ENCODE measurements at places on chromosomes 11 and 22. TPM values are rescaled to one million over a fixed set of nuclear protein-coding genes. Genes with fewer than 3 reads are reported as not detected.

GRCh38 chr11:76234021-76234415, 27.7 kb upstream of the WNT11 start:
- H3K27me3 ChIP-seq: no peaks in the 10 kb centered on the region
- H3K36me3 ChIP-seq: no peaks in the 10 kb centered on the region
- H3K4me1 ChIP-seq: no peaks in the 10 kb centered on the region
- DNase-seq: no peak

DNA sequence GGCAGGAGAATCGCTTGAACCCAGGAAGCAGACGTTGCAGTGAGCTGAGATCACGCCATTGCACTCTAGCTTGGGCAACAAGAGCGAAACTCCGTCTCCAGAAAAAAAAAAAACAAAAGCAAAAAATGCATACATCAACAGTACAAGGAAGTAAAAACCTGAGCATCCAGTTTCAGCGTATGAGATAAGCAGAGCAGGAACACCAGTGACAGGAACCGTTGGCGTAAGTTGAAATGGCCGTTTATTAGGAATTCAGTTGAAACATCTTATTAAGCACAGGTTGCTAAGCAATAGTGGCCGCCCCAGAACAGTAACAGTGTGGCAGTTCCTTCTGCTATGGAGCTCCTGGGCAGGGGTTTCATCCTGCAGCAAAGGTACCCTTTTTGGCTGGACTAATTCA, 4.0 kb upstream of the L3MBTL2 start:
- no peak overlapping the region for H3K4me3 ChIP-seq
- no peak for DNase-seq
- no peak overlapping the region for H3K27ac ChIP-seq
- H3K27me3 ChIP-seq: peaks cover 42% of the 10 kb centered on the region

DNA sequence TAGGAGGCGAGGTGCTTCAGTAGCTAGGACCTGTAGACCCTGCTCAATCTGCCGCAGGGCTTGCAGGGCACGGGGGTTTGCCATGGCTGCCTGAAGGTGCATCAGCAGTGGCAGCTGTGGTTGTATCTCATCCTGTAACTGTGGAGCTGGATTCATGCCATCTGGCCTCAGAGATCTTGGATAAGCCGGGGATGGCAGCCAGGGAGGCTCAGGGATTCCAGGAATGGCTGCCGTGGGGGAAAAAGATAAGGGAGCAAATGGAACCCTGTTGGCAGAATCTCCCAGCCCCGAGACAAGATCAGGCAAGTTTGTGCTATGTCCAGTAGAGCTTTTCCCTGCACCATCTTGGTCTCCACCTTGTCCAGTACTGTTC, 1.8 kb downstream of the UBQLN3 start:
- no peaks in the 10 kb centered on the region for H3K36me3 ChIP-seq
- DNase-seq: no peak
- H3K27ac ChIP-seq: no peak overlapping the region
- no peaks in the 10 kb centered on the region for H3K27me3 ChIP-seq

DNA sequence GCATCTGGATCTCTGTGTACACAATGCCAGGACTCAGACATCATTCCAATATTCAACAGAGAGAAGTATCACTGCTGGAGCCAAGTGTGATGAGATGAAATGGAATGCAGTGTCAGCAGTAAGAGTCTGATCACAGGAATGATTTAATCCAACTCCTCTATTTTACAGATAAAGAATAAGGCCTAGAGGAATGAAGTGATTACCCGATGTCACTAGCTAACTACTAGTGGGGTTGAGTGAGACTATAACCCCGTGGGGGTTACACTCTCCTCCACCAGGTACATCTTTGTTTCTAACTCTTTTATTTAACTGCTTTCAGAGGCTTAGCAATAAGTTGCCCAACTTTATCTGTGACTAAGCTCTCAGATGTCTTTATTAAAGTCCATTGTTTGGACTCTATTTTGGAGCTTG, 94.2 kb upstream of the FAT3 start:
- no peaks in the 10 kb centered on the region for H3K4me1 ChIP-seq
- no peak overlapping the region for H3K4me3 ChIP-seq
- no peak overlapping the region for H3K27ac ChIP-seq
- H3K36me3 ChIP-seq: no peaks in the 10 kb centered on the region
- DNase-seq: no peak

DNA sequence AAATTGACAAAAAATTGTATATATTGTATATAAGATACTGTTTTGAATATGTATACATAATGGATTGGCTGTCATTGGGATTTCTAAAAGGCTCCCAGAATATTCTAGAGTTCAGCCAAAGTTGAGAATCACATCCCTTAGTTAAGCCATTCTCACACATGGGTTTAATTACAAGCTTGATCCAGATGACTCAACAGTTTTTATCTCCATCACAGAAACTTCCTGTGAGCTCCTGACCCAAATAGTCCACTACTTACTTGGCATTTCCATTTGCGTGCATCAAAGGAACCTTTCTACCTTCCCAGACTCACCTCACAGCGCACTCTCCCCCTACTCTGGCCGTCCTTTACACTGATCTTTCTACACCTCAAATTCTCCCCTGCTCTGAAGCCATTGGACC, 184.8 kb upstream of the ARHGAP20 start:
- peaks cover 6% of the 10 kb centered on the region for H3K4me1 ChIP-seq
- DNase-seq: no peak
- H3K27me3 ChIP-seq: no peaks in the 10 kb centered on the region

DNA sequence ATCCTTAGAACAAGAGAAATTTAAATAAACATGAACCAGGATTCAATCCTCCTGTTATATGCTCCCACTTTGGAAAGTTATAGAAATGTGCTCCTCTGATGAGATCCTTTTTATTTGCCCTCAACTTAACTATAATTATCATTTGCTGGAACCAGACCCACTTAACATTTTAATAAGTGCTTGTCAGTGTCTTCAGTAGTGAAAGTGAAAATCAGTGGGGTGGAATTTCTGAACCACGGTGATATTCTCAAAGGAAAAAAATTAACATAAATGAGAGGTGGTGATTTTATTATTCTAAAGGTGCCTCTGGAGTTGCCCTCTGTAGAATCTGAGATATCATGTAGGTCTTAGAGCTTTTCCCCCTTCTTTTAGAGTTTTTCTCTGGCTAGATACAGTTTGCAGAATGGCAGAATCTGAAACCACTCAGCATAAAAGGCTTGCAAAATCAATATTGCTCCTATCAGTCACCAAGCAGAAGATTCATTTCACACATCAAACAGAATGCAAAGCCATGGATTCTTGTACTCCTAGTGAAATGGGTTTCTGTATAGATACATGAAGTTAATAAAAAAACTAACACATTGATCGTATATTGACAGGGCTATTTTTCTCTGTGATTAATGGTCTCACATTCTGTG, 213.2 kb downstream of the LUZP2 start:
- H3K4me1 ChIP-seq: no peaks in the 10 kb centered on the region
- H3K27ac ChIP-seq: no peak overlapping the region
- no peak overlapping the region for H3K4me3 ChIP-seq
- no peaks in the 10 kb centered on the region for H3K36me3 ChIP-seq
- no peaks in the 10 kb centered on the region for H3K27me3 ChIP-seq

- H3K36me3 ChIP-seq: no peaks in the 10 kb centered on the region
- no peaks in the 10 kb centered on the region for H3K4me1 ChIP-seq
- no peaks in the 10 kb centered on the region for H3K27me3 ChIP-seq
- no peak overlapping the region for H3K27ac ChIP-seq
- no peak overlapping the region for H3K4me3 ChIP-seq
Observed at GRCh38 chr11:70191495-70192140, 11.5 kb upstream of the FADD start.

DNA sequence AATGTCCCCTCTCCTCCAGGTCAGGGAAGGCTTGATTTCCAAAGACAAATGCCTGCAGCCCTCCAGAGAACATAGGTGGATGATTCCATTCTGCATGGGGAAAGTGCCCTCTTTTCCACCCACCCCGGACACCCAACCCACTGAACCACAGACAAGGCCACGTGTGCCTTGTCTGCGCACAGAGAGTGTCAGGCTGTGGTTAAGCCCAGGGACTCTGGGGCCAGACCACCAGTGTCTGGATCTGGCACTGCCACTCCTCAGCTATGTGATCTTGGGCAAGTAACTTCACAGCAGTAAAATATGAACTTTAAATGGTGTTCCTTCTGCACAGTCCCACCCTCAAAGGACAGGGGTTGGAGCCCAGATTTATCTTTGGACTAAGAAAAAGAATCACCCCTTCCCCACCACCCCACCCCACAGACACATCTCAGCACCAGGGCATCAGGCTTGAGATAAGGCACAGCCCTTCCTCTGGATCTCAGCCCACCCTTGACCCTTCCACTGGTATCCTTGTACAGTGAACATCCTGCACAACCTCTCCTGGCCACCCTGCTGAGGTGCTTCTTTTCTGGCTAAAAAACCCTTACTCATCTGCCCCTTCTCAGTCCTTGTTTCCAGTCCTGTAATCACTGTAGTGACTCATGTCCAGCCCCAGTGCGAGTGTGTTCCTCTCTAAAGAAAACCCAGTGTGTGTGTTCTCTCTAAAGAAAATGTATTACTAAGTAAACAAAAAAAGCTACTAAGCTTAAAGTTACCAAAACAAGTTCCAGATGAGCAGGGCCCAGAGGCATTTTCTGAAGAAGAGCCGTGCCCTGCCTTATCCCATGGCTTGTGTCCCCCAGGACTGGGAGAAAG, 1.9 kb upstream of the PTGDR2 start:
- H3K27ac ChIP-seq: no peak overlapping the region
- H3K27me3 ChIP-seq: peaks cover 14% of the 10 kb centered on the region
- no peak for DNase-seq
- no peaks in the 10 kb centered on the region for H3K4me1 ChIP-seq

- no peak overlapping the region for H3K27ac ChIP-seq
- peaks cover 9% of the 10 kb centered on the region for H3K4me1 ChIP-seq
- no peak overlapping the region for H3K4me3 ChIP-seq
- H3K27me3 ChIP-seq: peaks cover 13% of the 10 kb centered on the region
- no peak for DNase-seq
- H3K36me3 ChIP-seq: no peaks in the 10 kb centered on the region
Observed at GRCh38 chr11:123299721-123300120, 104.7 kb upstream of the CLMP start.

DNA sequence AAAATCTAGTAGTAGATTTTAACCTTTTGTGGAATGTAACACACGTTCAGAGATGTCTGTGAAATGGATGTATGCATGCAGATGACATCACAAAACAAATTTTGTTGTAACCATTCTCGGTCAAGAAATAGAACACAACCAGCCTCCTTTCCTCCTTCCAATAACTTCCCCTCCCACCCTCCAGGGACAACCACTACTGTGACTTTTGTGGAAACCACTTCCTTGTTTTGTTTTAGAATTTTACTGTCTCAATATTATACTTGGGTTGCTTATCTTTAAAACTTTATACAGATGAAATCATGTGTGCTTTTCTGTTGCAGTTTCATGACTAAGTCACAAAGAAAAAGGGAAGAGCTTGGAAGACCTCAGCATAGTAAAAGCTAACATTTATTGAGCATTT, 189.4 kb upstream of the NCAM1 start:
- H3K4me1 ChIP-seq: no peaks in the 10 kb centered on the region
- DNase-seq: no peak
- no peaks in the 10 kb centered on the region for H3K36me3 ChIP-seq
- H3K27ac ChIP-seq: no peak overlapping the region
- H3K27me3 ChIP-seq: no peaks in the 10 kb centered on the region
- no peak overlapping the region for H3K4me3 ChIP-seq

DNA sequence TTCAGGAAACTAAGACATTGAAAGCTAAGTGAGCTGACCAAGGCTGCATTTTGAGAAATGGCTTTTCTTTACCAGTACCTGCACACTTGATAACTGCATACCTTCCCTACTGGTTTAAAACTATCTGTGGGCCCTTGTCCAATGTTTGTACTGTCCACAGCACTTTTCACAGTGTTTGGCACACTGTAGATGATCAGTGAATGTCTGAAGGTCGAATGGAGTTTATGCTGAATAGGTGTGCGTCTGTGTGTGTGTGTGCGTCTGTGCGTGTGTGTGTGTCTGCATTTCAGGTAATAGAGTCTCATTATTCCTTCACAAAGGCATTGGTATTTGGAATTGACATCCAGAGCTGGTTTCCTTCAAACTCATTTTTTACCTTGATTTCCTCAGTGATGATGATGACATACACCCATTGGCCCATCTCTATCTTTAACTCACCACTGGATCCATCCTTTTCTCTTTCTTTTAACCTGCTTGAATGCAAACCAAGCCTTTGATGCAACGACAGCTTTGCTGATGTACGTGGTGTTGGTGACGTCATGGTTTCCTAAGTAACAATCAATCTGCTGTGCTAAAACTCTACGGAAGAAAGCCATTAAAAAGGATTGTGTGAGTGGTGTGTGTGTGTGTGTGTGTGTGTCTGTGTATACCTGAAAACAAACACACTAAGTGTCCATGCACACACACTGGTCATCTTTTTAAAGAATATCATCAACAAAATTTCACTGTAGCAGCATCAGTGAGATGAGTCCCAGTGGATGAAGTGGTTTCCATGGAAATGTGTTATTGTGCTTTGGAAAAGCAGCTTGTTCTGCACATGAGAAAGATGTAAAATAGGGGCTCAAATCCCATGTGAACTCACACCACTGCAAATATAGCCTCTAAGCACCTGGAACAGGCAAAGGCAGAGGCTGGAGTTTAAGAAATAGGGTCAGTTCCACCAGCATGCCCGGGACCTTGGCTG, 490.2 kb upstream of the B3GAT1 start:
- no peak overlapping the region for H3K4me3 ChIP-seq
- no peak for DNase-seq
- H3K27ac ChIP-seq: no peak overlapping the region
- H3K36me3 ChIP-seq: no peaks in the 10 kb centered on the region
- no peaks in the 10 kb centered on the region for H3K4me1 ChIP-seq
- H3K27me3 ChIP-seq: peaks cover 4% of the 10 kb centered on the region

DNA sequence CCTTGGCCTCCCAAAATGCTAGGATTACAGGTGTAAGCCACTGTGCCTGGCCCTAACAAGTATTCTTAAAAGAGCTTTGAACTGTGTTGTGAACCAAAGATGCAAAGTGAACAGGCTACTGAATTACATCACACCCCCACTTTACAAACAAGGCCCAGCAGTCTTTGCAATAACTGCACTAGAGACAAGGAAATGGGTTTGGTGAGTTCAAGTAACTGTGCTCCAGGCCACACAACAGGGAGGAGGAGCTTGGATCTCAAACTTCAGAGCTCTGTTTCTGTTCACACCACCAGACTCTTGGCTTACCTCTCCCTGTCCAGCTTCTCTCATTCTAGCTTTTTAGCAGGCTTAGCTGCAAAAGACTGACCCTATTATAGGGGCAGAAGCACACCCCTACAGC, 30.4 kb upstream of the RASL10A start:
- no peak overlapping the region for H3K27ac ChIP-seq
- H3K4me1 ChIP-seq: no peaks in the 10 kb centered on the region
- no peak overlapping the region for H3K4me3 ChIP-seq
- H3K27me3 ChIP-seq: no peaks in the 10 kb centered on the region
- peaks cover 77% of the 10 kb centered on the region for H3K36me3 ChIP-seq
- no peak for DNase-seq

DNA sequence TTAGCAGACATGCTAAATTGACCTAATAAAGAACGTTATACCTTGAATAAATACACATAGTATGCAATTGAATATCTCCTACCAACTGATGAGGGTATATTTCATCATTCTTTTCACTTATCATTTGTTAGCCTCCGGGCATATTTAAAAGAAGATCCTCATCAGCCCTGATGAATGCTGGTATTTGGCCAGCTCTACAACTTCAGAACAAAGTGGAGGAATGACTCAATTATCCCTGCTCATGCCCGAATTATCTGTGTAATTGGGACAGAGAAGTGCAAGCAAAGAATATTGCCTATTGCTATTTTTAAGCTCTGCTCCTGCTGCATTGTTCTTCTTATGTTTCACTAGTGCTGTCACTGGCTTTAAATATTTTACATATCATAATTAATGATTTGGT, 622.1 kb downstream of the METTL15 start:
- H3K4me3 ChIP-seq: no peak overlapping the region
- H3K36me3 ChIP-seq: no peaks in the 10 kb centered on the region
- no peak overlapping the region for H3K27ac ChIP-seq
- no peak for DNase-seq

PHF21B gene
- 49.2 TPM for total RNA-seq

C11orf97 gene
- total RNA-seq: not detected

PAX6 gene
- total RNA-seq: 5.4 TPM

PICK1 gene
- total RNA-seq: 42.7 TPM

Data from endodermal cell (in vitro differentiated cells).